Activated CD4-positive, alpha-beta T cell treated with anti-CD3 and anti-CD28 coated beads for 36 hours (primary cell): ENCODE measurements at places on chromosomes 6 and 20. TPM values are rescaled to one million over a fixed set of nuclear protein-coding genes. Genes with fewer than 3 reads are reported as not detected.

The RBBP8NL gene
- total RNA-seq: not detected

The MAS1 gene
- total RNA-seq: not detected

The ALDH8A1 gene
- 0.67 TPM for total RNA-seq

The LAMA2 gene
- total RNA-seq: 0.80 TPM

The TRAPPC3L gene
- total RNA-seq: not detected

The PRSS35 gene
- not detected for total RNA-seq

The SLC32A1 gene
- not detected for total RNA-seq

The SCRT2 gene
- not detected for total RNA-seq

The RSPH3 gene
- 9.3 TPM for total RNA-seq

The HEY2 gene
- total RNA-seq: not detected

The REV3L gene
- 16.5 TPM for total RNA-seq

The PKHD1 gene
- total RNA-seq: 0.02 TPM

The TDRD6 gene
- total RNA-seq: not detected

The STMND1 gene
- total RNA-seq: not detected

The SSTR4 gene
- not detected for total RNA-seq

The HLA-DRB5 gene
- total RNA-seq: 4.7 TPM

The PERP gene
- total RNA-seq: 2.7 TPM

The ZC2HC1B gene
- total RNA-seq: not detected

The KCNQ5 gene
- total RNA-seq: 5.1 TPM

The DNMT3B gene
- 1.6 TPM for total RNA-seq

The GZF1 gene
- 6.9 TPM for total RNA-seq

The COL9A1 gene
- not detected for total RNA-seq

The BCAS1 gene
- 0.09 TPM for total RNA-seq

The PDE7B gene
- 1.1 TPM for total RNA-seq

The SMIM8 gene
- total RNA-seq: 10.1 TPM
